ENCODE measurements at places on chromosomes 1 and 21.

DNA sequence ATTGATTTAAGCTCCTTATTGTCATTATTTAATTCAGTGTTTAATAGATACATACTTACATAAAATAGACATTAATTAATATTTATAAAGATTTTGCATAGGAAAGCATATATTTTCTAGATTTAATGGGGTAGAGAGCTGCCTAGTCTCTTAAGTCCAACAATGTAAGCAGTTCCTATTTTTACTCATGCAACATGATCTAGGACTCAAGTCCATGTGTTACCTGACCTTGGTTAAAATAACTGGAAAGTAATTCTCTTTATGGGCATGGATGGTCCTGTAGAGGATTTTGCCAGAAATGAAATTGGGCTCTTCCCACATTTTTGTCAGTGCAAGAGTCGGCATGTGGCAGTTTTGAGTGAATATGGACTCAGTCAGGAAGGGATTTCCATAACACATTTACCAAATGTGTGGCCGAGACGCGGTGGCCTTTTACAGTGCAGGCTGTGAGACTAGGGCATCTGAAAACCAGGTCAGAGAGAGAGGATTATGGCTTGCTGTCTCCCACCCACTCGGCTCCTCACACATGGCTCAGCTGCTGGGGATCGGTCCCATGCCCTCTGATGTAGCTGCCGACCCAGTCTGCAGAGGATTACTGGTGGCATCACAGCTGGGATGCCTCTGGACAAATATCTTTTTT, 6.2 kb upstream of the KIF1B start:
- DNase-seq = no peak

- DNase-seq = no peak
These were observed 51.8 kb downstream of the TNFRSF8 start for GRCh38 chr1:12114916-12115315.

- DNase-seq = no peak
These were observed 49.3 kb downstream of the CLCA4 start for GRCh38 chr1:86596224-86596623.

DNA sequence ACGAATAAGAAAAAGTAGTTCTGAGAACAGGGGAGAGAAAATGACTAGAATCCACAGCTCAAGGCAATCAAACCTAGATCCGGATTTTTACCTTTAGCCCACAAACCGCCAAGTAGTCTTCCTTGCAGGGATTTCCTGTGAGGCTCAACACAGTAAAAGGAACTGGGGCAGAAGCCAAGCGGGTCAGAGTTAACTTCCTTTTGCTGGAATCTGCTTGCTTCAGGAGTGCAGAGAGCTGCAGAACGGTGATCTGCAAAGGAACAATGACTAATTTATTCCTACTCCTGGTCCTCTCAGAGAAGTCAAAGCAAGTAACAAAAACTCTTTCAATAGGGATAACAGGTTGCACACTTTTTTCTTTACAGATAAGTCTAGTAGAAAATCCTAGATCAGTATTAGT, 53.4 kb downstream of the UBR4 start:
- DNase-seq = no peak

DNA sequence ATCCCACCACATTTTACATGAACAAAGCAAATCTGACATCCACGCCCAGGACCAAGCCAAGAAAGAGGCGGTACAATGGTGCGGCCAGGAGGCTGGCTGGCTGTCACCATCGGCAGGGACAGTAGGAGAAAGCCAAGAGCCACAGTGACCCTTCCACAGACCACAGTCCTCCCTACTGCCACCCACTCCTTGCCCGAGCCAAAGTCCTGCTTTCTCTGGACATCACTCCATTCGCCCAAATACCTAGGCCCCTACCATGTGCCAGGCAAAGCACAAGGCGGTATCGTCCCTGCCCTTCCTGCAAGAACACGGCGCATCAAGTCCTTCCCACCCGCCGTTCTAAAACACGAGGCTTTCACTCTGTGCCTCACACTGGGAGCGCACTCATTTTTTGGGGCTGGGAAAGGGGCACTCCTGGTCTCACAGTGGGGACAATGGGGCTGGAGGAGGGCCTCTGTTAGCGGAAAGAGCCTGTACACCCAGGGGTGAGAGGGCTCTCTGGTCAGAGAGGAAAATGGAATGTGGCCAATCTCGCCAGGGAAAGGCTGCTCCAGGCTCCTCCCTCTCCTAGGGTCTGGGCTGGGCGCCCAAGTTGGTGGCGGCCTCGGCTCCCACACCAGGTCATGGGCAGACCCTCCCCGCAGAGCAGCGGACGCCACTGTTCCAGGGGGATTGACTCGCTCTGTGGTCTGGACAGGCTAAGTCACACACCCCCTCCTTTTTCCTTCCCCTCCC, 26.5 kb downstream of the SSBP3 start:
- no peak for DNase-seq

GRCh38 chr21:33643658-33644311, 1.5 kb downstream of the ITSN1 start:
- no peak for DNase-seq

DNA sequence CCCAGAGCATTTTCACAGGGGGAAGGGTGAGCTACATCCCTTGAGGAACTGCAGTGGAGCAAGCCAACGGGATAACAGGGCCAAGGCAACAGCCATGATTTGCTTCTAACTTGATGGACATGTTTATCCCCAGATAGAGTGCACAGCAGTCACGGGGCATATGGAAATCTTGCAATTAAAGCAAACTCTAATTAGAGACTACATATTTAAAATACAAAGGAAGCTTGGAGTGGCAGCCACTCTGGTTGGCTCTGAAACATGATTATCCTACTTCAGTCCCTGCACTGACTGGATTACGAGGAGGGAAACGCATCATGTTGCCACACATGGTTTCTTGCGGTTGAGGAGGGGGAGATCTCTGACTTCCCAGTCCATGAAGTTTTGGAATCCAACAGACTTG, 60.8 kb downstream of the BEND5 start:
- no peak for DNase-seq

- no peak for DNase-seq
These were observed 33.3 kb upstream of the CSF1 start for GRCh38 chr1:109877317-109877771.

- no peak for DNase-seq
These were observed 26.2 kb upstream of the B3GALT2 start for GRCh38 chr1:193212637-193213036.

DNA sequence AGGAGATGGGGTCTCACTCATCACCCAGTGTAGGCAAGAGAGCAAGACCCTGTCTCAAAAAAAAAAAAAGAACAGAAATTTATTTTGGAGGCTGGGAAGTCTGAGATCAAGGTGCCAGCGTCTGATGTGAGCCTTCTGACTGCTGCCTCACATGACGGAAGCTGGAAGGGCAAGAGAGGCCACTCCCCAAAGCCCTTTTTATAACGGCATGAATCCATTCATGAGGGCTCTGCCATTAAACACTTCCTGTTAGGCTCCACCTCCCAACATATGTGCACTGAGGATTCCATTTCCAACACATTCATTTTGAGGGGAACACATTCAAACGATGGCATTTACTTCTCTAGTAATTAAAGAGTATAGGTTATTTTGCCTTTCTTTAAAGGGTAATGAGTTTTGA, 50.9 kb upstream of the C1orf198 start:
- DNase-seq = no peak

DNA sequence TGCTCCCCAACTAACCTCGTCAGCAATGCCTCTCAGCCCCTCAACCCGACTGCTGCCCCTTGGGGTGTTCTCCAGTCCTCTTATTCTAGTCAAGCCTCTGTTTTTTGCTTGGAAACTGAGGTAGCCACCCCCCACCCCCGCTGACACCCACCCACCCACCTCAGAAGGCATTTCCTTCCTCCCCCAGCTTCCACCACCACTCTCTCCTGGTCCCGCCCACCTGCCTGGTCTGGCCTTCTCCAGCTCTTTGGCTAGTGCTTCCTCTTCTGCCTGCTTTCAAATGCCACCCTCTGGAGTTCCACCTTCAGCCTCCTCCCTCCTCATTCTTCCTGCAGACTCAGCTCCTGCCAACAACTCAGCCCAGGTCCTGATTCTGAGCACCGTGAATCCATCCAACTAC, 35.3 kb downstream of the OLFML2B start:
- DNase-seq = no peak

- no peak for DNase-seq
These were observed 49.1 kb upstream of the CTTNBP2NL start for GRCh38 chr1:112346801-112347350.

- DNase-seq = no peak
These were observed 66.3 kb upstream of the LRRC8D start for GRCh38 chr1:89754518-89754917.

DNA sequence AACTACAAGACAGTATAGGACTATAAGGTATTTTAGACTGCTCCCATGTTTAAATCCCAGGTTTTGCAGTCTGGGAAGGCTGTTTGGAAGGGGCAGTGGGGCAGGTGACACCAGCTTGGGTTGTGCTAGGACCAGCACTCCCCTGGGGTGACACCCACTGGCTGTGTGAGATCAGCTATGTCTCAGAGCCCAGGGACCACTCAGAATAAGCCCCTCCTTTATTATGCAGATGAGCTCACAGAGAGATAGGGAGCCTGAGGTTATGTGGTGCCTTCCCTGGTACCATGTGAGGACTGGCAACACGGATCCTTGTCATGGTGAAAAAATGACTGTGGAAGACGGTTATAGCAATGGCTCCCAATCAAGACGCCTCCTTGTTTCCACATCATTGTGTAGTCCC, 71.0 kb downstream of the NENF start:
- DNase-seq = no peak

- no peak for DNase-seq
These were observed 222.3 kb downstream of the COP1 start for GRCh38 chr1:175984813-175985212.

- DNase-seq = no peak
These were observed 58.6 kb downstream of the GIPC2 start for GRCh38 chr1:78104322-78104721.

GRCh38 chr1:162003830-162004215, 19.8 kb downstream of the OLFML2B start:
- no peak for DNase-seq

DNA sequence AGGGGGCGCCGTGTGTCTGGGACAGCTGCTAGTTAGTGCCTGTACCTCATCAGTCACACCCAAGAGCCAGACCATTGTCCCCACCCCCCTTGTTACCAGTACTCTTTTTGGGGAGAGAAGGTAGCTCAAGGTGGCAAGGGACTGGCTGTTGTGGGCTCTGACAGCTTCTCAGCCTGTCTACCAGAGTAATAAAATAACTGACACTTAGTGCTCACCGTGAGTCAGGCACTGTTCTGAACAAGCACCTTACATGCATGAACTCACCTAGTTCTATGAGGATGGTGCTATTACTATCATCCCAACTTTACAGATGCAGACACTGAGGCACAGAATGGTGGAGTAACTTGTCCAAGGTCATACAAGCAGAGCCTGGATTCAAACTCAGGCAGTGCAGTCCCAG, 34.7 kb downstream of the IER5 start:
- no peak for DNase-seq

DNA sequence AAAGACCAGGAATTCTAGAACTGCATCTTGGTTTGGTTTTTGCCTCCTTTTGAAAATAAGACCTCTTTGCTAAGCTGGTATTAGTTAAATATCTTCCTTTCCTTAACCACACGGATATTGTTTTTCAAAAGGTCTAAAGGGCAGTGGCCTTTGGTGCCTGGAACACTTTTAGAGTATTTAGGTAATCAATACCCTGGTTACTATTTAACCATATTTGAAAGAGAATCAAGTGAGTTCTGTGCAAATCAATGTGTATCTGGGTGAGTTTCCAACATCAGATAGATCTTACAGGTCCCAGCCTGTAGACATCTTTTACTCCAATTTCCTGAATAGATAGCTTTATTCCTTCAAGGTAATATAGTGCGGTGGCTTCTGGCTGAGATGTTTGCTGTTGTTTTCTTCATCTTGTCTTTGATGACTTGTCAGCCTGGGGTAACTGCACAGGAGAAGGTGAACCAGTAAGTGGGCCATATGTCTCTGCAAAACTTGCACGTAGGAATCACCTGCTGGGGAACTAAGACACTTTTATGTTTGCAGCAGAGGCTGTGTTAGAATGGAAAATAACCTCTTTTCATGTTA, at the start of gene C8A:
TSS of gene C8A (plus strand) at position 277 of the 579 bp plus-strand sequence. CDS start at position 382, 105 bp downstream.
- no peak for DNase-seq

DNA sequence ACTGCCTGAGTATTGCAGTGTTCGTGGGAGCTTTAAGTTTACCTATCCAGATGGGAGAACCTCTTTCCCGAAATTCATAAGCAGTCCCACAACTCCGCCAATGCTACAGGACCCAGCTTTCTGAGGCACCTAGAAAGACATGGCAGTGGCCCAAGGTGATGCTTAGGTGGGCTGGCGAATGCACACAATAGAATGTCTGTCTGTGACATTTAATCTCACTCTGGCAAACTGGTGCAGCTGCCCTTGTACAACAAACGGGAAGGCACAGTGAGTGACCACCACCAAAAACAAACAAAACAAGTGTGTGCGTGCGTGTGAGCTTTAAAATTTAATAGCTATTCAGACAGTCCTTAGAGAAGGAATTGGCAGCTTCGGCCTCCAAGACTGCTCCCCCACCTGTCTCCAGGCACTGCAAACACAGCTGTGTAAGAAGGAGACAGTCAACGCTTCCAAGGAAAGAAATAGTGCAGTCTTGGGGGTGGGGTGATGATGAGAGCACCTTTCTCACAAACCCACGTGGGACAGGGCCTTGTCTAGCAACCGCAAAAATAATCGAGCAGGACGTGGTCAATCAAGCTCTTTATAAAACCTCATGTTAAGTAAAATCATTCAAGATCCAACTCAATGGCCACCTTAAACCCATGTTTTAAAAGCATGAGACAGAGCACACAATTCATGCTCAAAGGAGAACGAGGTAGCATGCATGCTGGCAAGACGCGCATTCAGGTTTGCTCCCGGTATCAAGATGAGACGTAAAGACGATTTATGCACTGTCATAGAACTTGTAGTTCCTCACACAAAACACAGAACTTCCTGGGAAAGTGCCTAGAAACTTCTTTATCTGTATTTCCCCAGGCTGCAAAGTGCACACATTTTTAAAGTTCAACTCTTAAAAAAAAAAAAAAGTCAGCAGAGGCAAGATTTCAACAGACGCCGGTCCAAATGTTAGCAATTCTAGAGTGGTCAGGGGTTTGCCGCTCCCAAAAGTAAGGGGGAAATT, 84.1 kb downstream of the TM2D1 start:
- DNase-seq = no peak

DNA sequence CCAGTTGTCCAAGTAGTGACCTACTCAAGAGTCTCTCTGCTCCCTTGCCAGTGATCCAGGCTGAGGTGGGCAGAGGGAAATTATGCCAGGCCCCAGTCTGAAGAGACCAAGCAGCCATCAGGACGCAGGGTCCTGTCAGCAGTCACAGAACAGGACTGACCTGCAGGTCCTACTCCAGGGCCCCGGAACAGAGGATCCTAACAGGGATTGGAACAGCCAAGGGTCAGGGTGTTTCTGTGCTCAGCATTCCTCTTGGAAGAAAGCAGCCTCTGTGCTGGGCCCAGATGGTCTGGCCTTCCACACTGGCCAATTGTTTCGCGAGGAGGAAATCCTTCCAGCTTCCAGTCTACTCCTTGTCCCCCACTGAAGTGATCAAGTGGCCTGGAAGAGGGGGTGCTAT, 41.6 kb upstream of the USP1 start:
- no peak for DNase-seq

DNA sequence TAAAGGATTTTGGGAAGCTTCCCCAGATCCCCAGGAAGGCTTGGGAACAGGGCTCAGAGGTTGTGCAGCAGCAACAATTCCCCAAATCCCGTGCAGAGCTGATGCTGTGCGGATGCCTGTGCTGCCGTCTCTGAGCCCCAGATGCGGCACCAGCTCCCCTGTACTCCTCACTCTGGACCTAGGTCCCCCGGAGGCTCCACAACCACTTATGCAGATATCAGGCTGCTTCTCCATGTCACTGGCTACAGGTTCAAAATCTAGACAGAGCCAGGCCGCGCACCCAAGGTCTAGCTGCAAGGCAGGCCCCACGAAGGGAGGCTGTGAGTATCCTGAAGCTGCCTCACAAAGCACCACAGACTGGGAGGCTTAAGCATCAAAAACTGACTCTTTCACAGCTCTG, 81.6 kb downstream of the PDE9A start:
- no peak for DNase-seq

Measured in NCI-H187 (cell line).